ENCODE measurements at places on chromosomes 1 and 21. TPM values are rescaled to one million over a fixed set of nuclear protein-coding genes. Genes with fewer than 3 reads are reported as not detected.

Gene DDI2
- 18.9 TPM for total RNA-seq

DNA sequence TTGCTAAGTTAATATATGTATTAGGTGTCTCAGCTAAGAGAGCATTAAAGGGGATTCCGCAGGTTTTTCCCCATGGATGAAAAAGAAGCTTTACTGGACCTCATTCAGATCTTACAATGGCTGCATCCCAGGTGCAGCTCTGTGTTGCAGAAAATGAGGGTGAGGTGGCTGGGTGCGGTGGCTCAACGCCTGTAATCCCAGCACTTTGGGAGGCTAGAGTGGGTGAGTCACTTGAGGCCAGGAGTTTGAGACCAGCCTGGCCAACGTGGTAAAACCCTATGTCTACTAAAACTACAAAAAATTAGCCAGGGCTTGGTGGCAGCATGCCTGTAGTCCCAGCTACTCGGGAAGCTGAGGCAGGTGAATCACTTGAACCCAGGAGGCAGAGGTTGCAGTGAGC lies 58.5 kb upstream of the MORC3 start:
- no peak overlapping the region for H3K4me3 ChIP-seq
- H3K4me1 ChIP-seq, result peaks cover 5% of the 10 kb centered on the region
- no peaks in the 10 kb centered on the region for H3K27me3 ChIP-seq
- H3K27ac ChIP-seq, result no peak overlapping the region
- H3K36me3 ChIP-seq, result no peaks in the 10 kb centered on the region

GRCh38 chr1:22670352-22670975 lies 17.4 kb downstream of the C1QB start:
- no peak overlapping the region for H3K27ac ChIP-seq
- no peaks in the 10 kb centered on the region for H3K4me1 ChIP-seq
- H3K4me3 ChIP-seq, result no peak overlapping the region
- no peak for DNase-seq

DNA sequence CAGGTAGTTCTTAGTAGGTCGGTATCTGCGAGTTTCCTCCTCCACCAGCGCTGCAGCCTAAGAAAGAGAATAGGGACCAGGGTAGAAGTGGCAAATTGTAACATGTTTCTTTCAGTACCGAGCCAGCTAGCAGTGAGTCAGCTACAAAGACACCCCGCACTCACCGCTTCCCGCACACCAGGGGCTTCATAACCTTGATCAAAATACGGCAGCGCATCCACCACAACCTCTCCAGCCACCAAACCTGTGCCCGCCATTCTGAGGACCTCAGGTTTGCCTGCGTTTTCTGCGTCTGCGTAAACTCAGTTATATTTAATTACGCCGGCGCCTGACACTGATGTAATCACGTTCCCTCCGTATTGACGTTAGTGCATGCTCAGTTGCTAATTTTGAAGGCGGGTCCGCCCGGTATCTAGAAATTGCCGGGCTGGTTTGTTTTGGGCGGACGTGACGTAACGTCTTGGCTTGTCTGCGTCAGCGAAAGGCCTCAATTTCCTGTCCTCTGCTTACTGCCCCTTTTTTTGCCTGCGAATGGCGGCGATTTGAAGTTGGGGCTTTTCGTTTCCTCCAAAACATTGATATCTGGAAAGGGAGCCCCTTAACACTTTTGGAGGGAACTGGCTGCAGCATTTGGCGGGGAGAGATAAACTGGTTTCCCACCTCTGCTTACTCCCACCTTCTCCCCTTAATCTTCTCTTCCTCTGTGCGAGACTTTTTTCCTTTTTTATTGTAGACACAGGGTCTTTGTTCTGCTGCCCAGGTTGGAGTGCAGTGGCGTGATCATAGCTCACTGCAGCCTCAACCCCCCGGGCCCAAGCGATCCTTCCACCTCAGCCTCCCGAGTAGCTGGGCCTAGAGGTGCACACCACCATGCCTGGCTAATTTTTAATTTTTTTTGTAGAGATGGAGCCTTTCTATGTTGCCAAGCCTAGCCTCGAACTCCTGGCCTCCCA lies at the start of gene BCAS2:
Gene BCAS2 (minus strand): TSS at position 281 of the 953 bp plus-strand sequence. CDS start 24 bp downstream, at position 257.
- peak within 1 kb of the TSS; percentile 91 for H3K27ac ChIP-seq

Gene PRR9
- not detected for total RNA-seq

Gene LIN28A
- not detected for total RNA-seq

DNA sequence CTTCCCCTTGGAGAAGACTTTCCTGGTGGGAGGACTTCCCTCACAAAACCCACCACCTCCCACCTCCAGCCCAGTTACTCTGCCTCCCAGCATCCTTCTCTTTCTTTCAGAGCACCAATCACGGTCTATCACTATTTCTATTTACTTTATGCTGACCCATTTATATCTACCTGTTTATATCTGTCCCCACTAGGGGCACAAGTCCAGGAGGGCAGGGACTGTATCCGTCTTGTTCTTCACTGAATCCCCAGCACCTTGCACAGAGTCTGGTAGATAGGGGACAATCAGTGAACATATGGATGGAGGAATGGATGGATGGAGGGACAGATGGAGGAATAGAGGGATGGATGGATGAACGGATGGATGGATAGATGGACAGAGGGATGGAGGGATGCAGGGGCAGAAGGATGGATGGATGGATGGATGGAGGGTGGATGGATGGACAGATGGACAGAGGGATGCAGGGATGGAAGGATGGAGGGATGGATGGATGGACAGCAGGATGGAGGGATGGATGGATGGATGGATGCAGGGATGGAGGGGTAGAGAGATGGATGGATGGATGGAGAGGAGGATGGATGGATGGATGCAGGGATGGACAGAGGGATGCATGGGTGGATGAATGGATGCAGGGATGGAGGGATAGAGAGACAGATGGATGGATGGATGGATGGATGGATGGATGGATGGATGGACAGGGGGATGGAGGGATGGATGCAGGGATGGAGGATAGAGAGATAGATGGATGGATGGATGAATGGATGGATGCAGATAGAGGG lies 5.5 kb downstream of the C1QB start:
- no peaks in the 10 kb centered on the region for H3K36me3 ChIP-seq
- no peaks in the 10 kb centered on the region for H3K4me1 ChIP-seq
- no peak overlapping the region for H3K27ac ChIP-seq
- H3K4me3 ChIP-seq, result no peak overlapping the region

DNA sequence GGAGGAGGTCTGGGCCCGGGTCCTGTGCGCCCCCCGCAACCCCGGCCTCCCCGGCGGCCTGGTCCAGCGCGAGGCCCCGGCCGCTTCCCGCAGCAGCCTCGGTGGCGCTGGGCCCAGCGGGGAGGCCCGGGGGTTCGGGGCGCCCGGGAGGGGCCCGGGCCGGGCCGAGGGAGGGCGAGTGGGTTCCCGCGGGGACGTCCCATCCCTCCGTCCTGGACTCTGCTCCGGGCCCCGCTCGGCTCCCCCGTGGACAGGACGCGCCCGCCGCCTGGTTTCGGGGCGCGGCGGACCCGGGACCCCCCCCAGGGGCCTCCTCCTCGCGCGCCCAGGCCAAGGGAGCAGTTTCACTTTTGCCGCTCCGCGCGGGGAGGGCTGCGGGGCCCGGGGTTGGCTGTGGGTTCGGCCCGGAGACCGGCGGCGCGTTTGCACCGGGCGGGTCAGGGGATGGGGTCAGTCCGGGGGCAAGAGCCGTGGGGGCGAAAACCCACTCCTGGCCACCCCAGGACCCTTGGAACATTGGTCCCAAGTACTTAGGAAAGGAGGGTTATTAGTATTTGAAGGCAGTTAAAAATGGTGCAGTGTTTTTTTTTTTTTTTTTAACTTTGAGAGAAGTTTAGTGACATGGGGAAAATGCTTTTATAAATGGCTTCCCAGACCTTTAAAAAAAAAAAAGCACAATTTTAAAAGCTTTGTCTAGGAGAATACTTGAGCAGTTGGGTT lies 677 bp downstream of the AGPAT3 start:
- H3K4me1 ChIP-seq, result peaks cover 48% of the 10 kb centered on the region
- no peaks in the 10 kb centered on the region for H3K36me3 ChIP-seq
- H3K27me3 ChIP-seq, result no peaks in the 10 kb centered on the region
- peak overlapping the region; percentile 95 for H3K27ac ChIP-seq
- DNase-seq, result peak; percentile 73

- H3K27ac ChIP-seq, result peak overlapping the region; percentile 62
- no peak overlapping the region for H3K4me3 ChIP-seq
- no peak for DNase-seq
- no peaks in the 10 kb centered on the region for H3K36me3 ChIP-seq
- no peaks in the 10 kb centered on the region for H3K4me1 ChIP-seq
- no peaks in the 10 kb centered on the region for H3K27me3 ChIP-seq
Observed at GRCh38 chr1:8711873-8712412, 105.5 kb downstream of the RERE start.

DNA sequence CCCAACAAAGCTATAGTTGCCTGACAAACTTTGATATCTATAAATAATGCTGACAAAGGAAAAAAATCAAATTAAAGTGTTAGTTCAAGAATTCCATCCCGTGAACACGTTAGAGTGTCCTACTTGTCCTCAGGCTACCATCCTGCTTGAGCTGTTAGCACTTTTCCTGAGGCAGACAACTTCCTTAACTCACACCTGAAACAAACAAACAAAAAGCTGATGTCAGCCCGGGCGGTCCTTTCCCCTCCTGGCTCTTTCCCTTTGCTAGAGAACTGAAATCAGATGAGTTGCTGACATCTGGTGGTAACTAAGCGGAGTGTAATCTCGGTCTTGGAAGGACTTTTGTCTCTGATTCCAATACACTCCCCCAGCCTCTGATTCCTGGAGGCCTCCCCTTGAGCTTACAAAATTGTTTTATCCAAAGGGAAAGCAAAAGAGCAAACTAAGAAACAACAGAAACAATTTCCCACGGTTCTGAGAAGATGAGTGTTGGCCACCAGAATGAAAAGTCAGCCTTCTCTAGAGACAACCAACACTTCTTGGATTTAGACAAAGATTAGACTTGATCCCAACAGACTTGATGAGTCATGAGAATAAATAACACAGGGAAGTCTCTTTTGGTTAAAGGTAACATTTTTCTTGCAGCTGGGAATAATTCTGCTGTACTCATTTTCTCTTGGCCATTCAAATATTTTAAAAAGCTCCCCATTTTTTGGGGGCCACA lies 135.4 kb downstream of the PROX1 start:
- H3K4me3 ChIP-seq, result no peak overlapping the region
- no peak for DNase-seq
- no peak overlapping the region for H3K27ac ChIP-seq
- H3K4me1 ChIP-seq, result no peaks in the 10 kb centered on the region

Gene NGF
- total RNA-seq, result 5.6 TPM

DNA sequence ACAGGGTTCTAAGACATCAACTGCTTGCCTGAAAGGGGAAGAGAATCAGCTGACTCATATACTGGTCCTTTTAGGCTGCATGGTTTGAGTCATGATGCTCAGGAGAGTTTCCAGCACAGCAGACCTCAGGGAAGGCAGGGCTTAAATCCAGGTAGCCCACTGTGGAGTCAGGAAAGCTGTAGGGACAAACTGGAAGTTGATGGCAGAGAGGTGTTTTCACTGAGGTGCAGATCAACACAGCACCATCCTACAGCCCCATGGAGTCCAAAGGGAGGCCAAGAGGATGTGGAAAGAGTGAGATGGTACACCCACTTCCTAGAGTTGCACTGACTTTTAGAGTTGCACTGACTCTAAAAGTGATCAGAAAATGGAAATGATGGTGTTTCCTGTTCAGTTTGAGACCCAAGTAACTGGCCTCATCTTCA lies 252.4 kb upstream of the DUSP10 start:
- H3K4me1 ChIP-seq, result no peaks in the 10 kb centered on the region
- no peak overlapping the region for H3K4me3 ChIP-seq
- no peaks in the 10 kb centered on the region for H3K27me3 ChIP-seq
- no peak for DNase-seq

DNA sequence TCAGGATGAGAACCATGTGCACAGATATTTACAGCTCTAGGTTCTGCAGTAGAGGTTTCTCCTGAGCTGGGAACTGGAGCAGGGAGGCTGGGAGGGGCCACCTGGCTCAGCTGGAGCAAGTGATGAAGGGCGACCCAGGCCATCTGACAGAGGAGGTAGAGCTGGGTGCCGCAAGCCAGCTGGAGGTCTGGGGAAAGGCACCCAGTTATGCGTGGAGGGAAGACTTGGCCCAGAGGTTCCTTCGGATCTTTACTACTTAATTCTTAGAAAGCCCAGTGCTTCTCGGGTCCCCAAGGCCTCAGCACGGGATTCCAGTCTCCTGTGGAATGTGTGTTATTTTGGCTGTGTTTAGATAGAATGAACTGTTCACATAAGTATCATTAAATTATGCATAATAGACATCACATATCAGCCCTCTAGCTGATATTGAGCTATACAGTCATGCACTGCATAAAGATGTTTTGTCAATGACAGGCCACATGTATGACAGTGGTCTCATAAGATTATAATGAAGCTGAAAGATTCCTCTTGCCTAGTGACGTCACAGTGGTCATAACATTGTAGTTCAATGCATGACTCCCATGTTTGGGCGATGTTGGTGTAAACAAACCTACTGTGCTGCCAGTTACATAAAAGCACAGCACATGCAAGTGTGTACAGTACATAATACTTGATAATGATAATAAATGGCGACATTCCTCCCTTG lies 245.1 kb downstream of the RHOU start:
- no peak overlapping the region for H3K4me3 ChIP-seq
- DNase-seq, result no peak
- no peak overlapping the region for H3K27ac ChIP-seq
- H3K36me3 ChIP-seq, result no peaks in the 10 kb centered on the region

- H3K4me1 ChIP-seq, result no peaks in the 10 kb centered on the region
- no peak overlapping the region for H3K4me3 ChIP-seq
- no peaks in the 10 kb centered on the region for H3K27me3 ChIP-seq
- no peak for DNase-seq
- no peaks in the 10 kb centered on the region for H3K36me3 ChIP-seq
Observed at GRCh38 chr21:22244516-22244915, 1246.3 kb downstream of the NCAM2 start.

DNA sequence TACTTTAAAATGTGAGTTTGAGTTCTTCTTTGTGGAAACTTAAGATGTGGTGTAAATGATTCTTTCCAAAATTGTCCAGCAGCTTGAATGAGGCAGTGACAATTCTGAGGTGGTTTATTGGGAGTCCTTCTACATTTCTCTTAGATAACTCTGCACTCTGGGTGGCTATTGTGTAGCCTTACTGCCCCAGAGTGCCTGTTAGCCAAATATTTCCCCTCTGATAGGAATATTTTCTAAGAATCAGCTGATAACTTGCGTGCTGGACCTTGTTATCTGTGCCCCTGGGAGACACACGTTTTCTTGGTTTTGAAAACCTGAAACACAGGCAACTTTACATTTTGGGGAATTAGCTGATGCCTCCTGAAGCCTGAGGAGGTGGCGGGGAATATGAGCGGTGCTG lies 91.6 kb downstream of the CD247 start:
- no peak for DNase-seq
- H3K27ac ChIP-seq, result no peak overlapping the region
- H3K27me3 ChIP-seq, result no peaks in the 10 kb centered on the region
- H3K4me3 ChIP-seq, result no peak overlapping the region
- no peaks in the 10 kb centered on the region for H3K36me3 ChIP-seq

Data from sigmoid colon (tissue), 7 donors.